A172 (cell line): ENCODE measurements at places on chromosomes 5 and 9.
A peak's percentile ranks its signal among the peaks of the same experiment; 100 is the strongest.

DNA sequence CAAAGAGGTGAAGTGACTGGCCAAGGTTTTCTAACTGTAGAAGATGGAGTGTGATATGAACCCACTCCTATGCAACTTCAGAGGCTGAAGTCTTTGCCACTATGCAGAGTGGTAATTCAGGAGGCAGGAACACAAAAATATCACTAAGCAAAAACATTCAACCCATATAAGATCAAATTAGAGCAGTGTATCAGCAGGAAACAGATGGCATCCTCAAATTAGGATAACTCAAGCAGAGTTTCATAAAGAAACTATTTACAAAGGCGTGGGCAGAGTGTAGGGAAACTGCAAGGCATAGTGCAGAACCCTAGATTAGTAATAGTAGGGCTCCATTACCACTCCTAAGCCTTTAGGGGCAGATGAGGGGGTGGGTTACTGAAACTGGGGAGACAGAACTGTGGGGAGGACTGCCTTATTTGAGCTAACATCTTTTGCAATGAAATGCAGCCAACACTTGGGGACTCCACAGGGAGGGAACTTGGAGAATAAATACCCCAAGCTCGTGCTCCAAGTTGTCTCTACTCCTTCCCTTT, 72.2 kb downstream of the PTTG1 start:
- DNase-seq: no peak

DNA sequence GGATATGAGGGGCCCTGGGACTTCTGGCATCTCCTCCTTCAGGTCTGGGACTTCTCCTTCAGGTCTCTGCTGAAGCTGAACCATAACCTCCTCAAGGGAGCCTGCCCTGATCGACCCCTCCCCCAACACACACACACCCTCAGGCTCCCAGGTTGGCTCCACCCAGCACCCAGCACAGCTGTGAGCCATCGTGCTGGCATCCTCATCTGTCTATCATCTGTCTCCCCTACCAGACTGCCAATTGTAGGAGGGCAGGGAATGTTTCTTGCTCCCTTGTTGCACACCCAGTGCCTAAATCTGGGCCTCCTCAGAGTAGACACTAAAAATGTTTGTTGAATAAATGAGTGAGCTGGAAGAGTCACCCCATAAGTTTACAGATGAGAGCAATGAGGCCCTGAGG, 71.4 kb downstream of the LRSAM1 start:
- peak; percentile 92 for DNase-seq

DNA sequence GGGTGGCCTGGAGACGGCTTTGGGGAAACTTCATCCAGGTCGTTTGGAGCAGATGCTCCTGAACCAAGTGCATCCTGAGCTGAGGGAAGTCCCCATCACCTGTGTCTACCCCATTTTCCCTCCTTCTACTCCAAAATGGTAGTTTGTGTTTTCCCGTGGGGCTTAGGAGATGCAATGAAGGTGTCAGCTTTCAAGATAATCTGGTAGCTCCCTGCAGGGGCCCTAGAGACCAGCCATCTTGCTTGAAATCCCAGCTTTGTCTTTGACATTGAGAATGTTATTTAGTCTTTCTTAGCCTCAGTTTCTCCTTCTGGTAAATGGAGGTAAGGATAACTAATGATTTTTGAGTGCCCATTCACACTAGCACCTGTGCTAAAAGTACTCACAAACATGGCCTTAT, 77.4 kb downstream of the WWC1 start:
- no peak for DNase-seq

- peak; percentile 88 for DNase-seq
Measured at GRCh38 chr5:150538007-150538917, 30.3 kb downstream of the NDST1 start.

DNA sequence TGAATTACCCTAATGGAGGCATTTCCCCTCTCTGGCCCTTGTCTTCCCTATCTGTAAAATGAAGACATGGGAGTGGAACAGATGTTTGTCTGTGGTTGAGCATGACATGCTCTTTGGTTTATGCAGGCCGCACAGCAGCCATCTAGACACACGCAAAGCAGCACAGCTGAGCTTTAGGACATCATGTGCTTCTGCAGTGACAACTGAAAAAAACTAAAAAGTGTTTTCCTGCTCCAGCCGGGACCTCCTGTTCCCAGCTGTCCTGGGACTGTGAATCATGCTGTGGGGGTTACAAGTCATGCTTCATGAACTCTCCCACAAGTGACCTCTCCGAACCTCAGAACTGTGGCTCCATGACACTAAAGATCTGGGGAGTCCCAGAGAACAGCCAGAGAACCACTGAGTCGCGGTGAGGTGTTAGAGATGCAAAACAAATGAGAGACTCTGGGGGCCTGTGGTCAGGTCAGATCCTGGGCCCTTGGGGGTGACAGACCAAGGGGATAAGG, 1.7 kb downstream of the SMIM3 start:
- DNase-seq: no peak

DNA sequence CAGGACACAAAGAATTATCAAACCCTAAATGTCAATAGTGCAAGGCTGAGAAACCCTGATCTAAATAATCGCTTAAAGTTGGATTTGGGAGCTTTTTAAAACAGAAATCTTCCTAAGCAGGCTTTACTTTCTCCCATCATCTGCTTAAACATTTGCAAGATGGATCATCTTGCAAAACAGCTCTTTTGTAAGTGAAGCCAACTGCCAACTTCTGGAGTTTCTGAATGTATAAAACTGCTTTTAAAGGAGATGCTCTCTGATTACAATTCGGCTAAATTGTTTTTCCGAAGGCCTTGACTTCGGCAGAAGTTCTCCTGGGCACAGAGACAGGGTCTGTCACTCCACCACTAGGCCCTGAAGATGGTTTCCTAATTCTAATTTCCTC, 1.3 kb downstream of the PTPN3 start:
- DNase-seq: no peak

DNA sequence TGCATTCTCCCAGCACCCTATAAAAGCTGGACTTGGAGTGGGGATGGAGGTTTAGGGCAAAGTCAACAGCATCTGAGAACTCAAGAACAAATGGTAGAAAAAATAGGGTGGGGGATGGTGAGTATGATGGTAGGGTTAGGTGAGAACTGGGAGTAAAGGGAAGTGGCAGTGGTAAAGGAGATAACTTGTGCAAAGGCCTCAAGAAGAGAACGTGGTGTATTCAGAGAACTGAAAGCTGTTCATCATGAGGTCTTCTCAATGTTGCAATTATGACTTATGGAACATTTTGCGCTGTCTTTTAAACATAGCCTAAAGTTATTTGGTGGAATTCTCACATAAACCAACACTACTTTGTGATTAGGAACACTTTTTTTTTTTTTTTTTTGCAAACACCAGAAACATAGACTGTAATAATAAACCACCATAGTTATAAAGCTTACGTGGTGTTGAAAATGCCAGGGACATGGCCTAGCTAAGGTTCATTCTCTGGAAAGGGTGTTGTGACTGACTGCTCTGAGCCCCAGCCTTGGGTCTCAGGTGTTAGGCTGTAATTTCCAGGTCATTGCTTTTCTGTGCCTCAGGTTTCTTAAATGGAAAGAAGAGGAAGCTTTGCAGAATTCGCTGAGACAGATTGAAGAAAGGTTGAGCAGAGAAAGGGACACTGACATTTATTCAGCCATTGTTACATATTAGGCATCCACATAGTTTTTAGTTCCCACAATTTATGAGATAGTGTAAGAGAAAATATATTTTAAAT, 19.2 kb upstream of the TXNDC8 start:
- no peak for DNase-seq

GRCh38 chr9:90724880-90725279, 76.7 kb upstream of the SYK start:
- no peak for DNase-seq

DNA sequence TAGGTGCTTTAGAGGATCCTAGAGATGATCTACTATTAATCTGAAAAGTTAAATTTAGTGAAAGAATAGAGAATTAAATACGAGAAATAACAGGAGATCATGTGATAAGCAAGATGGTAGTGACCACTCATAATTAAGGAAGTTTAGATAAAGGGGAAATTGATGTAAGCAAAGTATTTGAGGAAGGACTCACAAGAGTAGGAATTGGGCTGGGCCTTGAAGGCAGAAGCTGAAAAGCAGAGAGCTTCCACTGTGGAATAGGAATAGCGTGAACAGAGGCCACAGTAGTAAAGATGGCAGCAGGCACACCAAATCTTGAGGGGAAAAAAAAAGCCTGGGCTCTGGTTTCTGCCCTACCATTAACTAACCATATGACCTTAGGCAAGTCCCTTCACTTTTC, 38.0 kb downstream of the KIF24 start:
- no peak for DNase-seq

DNA sequence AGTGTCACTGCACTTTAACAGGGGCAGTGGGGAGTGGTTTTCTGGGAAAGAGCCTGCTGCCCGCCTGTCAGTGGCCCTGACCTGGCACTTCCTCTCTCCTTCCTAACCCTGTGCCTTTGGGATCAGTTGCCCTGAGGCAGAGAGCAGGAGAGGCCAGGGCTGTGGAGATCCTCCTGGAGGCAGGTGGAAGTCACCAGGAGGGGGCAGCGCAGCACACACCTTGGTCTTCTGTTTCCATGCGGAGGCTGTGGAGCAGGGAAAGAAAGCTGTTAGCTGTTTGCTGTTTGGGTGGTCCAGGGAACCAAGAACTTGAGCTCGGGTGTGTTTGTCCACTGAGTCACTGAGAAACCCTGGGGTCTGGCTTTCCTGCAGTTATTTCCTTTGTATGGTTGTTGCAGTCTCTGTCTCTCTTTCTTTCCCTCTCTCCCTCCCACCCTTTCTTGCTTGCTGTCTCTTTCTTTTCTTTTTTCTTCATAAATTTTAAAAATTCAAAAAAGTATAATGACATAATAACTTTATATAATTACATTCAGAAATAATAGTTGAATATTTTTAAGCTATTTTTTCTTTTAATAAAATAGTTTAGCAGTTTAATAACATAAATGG, 28.1 kb downstream of the NTRK2 start:
- no peak for DNase-seq

DNA sequence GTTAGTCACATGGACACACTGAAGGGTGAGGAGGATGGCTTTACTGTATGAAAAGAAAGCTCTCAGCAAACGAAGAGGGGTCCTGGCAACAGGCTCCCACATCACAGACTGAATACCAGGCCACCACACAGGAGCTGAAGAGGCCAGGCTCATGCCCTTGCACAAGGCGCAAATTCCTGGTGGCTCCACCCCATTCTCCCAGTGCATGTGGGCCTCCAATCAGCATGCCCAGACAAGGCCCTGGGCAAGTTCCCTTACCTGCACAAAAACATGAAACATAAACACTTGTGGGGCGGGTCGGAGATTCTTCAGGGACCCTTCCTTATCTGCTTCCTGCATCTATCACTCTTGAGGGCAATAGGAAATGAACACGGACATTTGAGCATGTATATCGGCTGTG, 935.8 kb upstream of the EDIL3 start:
- DNase-seq: no peak

- DNase-seq: peak; percentile 18
Measured at GRCh38 chr5:1011226-1011631, 2.6 kb downstream of the NKD2 start.

DNA sequence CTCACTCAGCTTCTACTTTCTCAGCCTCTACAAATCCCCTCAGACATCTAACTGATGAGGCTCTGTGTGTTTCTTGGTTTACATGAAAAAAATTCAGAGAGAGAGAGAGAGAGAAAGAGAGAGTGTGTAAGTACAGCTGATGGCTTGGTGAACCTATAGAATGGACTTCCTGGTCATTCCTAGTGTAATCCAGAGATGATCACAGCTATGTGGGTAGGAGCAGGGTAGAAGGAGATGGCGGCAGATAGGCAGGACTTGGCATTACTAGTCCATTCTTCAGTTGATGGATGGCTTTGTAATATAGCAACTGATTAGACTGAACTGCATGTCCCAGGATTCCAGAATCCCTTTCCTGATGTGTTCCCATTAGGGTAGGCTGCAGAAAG, 429.3 kb upstream of the CLINT1 start:
- no peak for DNase-seq

- DNase-seq: peak; percentile 63
Measured at GRCh38 chr5:172771439-172772111, 580 bp upstream of the DUSP1 start.

DNA sequence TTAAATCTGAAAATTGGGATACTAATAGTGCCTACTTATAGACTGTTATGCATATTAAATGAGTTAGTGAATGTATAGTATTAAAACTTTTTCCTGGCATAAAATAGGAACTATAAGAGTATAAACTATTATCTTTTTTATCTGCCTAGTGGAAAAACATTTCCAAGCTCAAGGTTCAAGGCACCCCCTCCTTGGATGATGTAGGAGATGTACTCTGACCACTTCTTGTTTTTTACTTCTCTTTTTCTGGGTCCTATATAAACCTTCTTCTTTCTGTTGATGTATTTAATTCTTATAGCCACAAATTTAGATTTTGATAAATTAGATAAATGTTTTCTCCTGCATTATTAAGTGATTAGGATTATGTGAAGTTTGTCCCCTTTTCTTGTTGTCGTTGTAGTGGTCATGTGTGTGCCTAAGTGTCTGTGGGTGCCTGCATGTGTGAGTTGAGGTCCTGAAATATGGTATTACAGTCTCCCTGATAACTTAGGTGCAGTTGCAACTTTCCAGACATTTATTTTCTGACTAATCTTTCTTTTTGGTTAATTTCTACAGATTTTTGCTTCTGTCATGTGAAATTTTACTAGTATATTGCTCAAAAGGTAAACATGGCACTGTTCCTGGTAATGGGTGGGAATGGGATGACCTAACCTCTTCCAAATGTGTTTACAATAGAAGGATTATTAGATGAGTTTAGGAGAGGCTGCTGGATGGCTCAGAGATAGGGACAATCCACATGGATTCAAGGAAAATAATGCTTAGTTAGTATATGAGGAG, 160.8 kb upstream of the CDKN2B start:
- no peak for DNase-seq

GRCh38 chr9:113580041-113580953, 116.8 kb downstream of the RGS3 start:
- peak; percentile 64 for DNase-seq

DNA sequence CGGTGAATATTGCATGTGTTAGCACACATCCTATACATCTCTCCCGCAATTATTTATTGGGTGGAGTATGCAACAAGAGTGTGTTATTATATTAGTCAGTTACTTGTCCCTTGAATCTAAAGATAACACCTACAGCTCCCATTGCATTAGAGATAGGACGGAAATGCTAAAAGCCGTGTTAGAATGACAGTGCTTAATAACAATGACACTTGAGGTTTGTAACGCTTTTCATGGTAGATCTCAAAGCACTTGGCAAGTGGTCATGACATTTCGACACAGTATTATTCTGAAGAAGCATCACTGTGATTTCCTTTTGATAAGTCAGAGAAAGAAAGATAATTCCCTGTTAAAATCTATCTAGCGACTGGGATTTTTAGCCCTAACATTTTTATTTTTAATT, 33.4 kb upstream of the TRIO start:
- no peak for DNase-seq
